Activated CD8-positive, alpha-beta memory T cell treated with anti-CD3 and anti-CD28 coated beads, Interleukin-2, amount 50 U/mL, for 48 hours (primary cell): ENCODE measurements at places on chromosomes 6 and 20.

- DNase-seq, result no peak
Measured at GRCh38 chr6:161434921-161435747, 161.3 kb upstream of the AGPAT4 start.

DNA sequence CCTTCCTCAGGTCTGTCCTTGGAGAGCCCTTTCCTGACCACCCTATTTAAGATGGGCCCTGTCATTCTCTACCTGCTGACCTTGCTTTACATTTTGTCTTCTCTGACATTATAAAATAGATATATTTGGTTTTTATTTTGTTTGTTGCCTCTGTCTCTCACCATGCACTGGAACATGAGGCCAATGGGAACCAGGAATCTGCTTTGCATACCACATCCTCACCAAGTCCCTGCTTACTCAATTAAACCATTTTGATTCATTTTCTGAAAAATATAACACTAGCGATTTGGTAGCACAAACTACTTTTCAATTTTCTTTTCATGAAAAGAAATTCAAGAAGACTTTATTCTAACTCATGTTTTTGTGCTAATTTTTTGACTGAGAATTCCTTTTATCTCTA lies 32.8 kb upstream of the POPDC3 start:
- DNase-seq, result no peak

DNA sequence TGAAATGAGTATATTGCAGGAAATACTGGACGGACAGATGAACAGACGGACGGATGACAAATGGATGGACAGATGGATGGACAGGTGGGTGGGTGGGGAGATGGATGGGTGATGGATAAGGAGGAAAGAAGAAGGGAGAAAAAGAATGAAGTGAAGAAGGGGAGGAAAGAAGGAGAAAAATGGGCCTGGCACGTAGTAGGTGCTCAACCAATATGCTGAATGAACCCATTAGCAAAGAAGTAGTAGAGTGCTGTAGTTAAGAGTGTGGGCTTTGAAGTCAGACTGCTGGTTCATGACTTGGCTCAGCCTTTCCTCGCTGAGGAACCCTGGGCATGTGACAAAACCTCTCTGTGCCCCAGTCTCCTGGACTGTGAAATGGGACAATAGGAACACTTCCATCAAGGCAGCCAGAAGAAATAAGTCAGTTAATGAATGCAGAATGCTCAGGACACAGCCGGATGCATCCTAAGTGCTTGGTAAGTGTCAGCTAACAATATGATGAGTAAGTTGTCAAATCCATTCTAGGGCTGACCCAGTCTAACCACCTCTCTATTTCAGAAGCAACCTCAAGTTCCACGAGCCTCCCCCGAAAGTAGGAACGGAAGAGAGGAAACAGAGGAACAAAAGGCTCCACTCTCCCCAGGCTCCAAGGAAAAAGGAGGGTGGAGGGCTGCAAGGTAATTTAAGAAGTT lies 37.9 kb downstream of the PREX1 start:
- no peak for DNase-seq

- DNase-seq, result no peak
Measured at GRCh38 chr6:11368760-11369159, 136.3 kb upstream of the NEDD9 start.

DNA sequence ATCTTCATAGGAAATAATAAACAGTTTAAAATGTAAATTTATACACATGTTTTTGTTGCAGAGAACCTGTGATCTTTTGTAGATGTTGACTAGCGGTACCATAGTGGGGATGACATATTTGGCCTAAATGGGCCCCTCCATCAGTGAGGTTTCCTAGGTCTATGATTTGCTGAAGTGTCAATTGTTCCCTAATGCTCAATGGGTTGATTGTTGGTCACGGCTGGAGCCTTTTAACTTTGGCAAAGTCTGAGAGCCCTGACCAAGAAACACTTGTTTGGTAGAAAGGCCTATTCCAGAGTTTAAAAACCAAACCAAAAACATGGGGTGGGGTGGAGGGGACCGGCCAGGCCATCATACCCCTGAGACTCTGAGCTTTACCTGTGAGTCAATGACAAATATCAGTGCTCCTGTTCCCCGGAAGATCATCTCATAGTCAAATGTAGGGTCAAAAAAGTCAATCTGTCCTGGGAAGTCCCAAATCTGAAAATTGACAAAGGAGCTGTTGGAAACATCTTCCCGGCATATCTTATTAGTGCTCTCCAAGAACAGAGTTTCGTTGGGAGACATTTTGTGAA lies 25.1 kb downstream of the RRAGD start:
- no peak for DNase-seq

DNA sequence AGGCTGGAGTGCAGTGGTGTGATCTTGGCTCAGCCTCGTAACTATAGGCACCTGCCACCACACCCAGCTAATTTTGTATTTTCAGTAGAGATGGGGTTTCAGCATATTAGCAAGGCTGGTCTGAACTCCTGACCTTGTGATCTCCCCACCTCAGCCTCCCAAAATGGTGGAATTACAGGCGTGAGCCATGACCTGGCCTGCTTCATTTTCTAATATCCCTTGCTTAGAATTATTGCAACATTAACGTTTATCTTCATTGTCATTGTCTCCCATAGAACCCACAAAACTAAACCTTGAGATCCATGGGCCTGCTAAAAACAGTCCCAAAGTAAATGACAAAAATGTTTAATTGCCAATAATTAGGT lies 6.1 kb downstream of the EEF1A1 start:
- DNase-seq, result peak; percentile 78

- DNase-seq, result no peak
Measured at GRCh38 chr6:14838133-14838583, 407.7 kb upstream of the JARID2 start.

- DNase-seq, result no peak
Measured at GRCh38 chr6:503610-504362, 112.2 kb downstream of the IRF4 start.

DNA sequence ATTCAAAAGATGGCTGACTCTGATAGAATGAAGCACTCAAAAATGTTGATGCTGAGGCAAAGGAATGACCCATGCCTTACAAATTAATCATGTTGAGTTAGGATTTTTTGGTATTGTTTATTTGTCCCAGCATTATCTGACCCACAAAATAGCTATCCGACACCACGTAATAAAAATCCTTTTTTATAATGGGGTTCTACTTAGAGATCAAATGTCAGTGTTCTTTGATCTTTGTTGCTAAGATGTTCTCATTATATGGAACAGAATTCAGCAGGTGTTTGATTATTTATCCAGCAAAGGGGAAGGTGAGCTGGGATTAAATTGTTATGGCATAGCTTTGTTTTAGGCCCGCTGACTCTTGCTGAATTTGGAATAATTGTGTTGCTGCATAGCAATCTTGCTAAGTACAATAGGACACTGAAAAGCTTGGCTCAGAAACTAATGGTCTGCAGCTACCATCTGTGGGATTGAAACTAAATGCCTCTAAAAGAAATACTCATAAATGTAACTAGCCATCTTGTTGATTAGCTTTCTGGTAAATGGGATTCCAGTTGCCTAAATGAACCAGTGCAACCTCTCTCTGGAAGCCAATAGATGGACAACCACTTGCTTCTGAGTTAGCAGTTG lies 180.2 kb upstream of the HDAC2 start:
- no peak for DNase-seq
